Ovary (tissue), 10 donors: ENCODE measurements at places on chromosomes 6 and 20. TPM values are rescaled to one million over a fixed set of nuclear protein-coding genes. Genes with fewer than 3 reads are reported as not detected.

The ILRUN gene
- total RNA-seq, result 31.5 TPM

The OOEP gene
- 0.25 TPM for total RNA-seq

The SCRT2 gene
- total RNA-seq, result not detected

The AIF1 gene
- 16.3 TPM for total RNA-seq

The CLPSL1 gene
- total RNA-seq, result not detected
